Mammary epithelial cell (primary cell): ENCODE measurements at places on chromosomes 6 and 20. TPM values are rescaled to one million over a fixed set of nuclear protein-coding genes. Genes with fewer than 3 reads are reported as not detected.

GRCh38 chr6:104396077-104396476 lies 463.6 kb downstream of the HACE1 start:
- no peak for DNase-seq

- DNase-seq = no peak
Observed at GRCh38 chr6:63465750-63466149, 106.5 kb upstream of the LOC128125822 start.

GRCh38 chr20:51096582-51097267 lies 73.8 kb upstream of the KCNG1 start:
- no peak for DNase-seq

DNA sequence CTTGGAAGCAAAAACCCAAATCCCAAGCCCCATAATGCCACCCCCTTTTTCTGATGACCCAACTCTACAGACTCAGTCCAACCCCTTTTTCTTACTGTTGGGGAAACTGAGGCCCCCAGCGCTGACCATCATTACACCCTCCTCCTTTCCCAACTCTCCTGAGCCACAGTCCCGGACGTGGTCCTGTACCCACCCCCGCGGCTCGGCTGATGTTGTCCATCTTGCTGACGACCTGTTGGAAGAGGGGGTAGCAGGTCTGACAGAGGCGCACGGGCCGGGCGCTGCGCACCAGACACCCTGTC lies 533 bp downstream of the OSTM1 start:
- DNase-seq = no peak

- no peak for DNase-seq
Observed at GRCh38 chr20:33858666-33859065, 47.5 kb downstream of the CHMP4B start.

DNA sequence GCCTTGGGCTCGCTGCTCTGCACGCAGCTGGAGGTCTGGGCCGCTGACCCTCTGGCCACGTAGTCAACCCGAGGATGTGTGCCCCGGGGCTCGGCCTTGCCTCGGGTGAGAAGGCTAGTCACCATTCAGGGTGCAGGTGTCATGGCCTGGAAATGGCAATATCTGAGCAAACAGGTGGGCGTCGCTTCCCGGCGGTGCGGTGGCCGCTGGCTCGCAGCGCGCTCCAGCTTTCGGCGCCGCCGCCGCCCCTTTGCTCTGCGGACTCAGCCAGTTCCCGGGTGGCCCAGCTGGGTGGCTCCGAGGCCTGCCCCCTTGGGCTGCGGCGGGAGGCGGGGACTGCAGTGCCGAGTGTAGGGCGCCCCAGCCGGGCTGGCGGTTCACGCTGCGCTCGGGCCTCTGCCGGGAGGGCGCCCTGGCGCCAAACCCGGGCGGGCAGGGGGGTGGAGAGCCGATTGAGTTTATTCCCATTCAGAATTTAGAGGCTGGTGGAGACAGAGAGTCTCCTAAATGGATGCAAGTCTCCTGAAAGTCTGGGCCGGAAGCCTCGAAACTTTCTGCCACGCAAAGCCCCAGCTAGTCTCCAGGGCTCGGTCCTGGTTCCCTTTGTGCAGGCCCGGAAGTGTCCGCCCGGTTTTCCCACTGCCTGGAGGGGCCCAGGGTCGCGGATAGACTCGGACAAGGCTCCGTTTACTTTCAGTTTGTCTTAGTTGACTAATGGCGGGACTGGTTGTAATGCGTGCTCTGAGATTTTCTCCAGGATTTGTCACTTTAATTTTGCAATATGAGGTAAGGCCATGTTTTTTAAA lies 11.3 kb upstream of the TFAP2A start:
- DNase-seq = peak; percentile 52

GRCh38 chr6:165662041-165662748 lies 846 bp downstream of the PDE10A start:
- DNase-seq = no peak

DNA sequence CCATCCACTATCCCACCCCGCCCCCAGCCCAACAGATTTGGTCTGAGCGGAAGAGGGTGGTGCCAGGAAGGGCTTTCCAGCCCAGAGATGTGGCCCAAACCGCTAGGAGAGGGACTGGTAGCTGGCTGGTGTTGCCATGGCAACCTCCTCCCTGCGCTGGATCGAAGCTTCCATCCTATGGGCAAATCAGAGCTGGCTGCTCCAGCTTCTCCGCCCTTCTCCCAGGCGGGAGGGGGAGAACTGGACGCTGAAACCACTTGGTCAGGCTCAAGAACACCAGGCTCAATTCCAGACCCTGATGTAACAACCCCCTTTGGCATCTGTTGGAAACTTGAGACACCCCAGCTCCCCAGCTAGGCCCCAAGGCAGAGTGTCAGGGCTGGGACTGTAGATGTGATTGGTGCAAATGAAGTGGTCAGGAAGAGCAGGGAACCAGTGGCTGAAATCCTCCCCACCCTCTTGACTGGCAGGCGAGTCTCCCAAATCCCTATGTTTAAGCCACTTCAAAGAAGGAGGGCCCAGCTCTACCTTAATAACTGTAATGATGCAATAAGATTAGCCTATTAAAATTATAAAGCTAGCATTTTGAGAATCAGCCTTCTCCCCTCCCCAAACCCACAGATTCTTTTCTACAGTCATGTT lies 4.2 kb downstream of the RIMS4 start:
- DNase-seq = no peak

- no peak for DNase-seq
Observed at GRCh38 chr6:147109707-147110106, 94.5 kb upstream of the STXBP5 start.

- no peak for DNase-seq
Observed at GRCh38 chr6:107275330-107275865, 160.1 kb upstream of the BEND3 start.

Gene RFX6
- not detected for polyA plus RNA-seq

GRCh38 chr6:163947276-163947675 lies 532.8 kb downstream of the QKI start:
- DNase-seq = no peak

GRCh38 chr20:60057866-60058807 lies 99.9 kb downstream of the CDH26 start:
- DNase-seq = no peak

GRCh38 chr6:8194490-8194889 lies 92.1 kb upstream of the EEF1E1 start:
- DNase-seq = no peak

Gene NR2E1
- not detected for polyA plus RNA-seq

DNA sequence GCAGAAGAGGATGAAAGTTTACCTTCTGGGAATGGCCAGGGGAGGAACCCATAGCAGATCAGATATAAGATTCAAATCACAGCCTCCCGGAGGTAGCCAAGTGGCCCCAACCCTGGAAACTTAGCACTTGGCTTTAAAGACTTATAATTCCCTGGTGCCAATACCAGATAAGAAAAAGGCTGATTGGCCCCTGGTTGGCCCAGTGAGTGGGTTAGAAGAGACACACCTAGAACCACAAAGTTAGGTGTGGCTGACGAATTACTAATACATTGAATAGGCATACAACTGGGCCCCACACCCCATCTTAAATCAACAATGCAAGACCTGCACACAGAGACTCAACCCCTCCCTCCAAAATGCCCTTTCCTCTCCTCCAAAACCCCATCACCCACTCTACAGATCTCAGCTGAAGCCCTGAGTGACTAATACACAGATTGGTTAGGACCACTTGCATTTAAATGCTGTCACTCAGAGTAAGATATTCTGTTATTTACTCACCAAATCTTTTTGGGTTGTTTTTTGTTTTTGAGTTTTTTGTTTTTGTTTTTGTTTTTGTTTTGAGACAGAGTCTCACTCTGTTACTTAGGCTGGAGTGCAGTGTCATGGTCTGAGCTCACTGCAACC lies 315.4 kb upstream of the JARID2 start:
- DNase-seq = peak; percentile 74

DNA sequence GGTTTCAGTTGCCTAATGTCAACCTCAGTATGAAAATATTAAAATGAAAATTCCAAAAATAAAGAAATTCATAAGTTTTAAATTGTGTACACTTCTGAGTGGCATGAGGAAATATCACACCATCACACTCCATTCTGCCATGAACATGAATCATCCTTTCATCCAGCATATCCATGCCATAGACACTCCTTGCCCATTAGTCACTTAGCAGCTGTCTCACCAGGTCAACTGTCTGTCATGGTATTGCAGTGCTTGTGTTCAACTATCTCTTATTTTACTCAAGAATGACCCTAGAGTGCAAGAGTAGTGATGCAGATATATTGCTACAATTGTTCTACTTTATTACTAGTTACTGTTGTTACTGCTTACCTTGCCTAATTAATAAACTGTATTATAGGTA lies 712.4 kb downstream of the EPHA7 start:
- no peak for DNase-seq

DNA sequence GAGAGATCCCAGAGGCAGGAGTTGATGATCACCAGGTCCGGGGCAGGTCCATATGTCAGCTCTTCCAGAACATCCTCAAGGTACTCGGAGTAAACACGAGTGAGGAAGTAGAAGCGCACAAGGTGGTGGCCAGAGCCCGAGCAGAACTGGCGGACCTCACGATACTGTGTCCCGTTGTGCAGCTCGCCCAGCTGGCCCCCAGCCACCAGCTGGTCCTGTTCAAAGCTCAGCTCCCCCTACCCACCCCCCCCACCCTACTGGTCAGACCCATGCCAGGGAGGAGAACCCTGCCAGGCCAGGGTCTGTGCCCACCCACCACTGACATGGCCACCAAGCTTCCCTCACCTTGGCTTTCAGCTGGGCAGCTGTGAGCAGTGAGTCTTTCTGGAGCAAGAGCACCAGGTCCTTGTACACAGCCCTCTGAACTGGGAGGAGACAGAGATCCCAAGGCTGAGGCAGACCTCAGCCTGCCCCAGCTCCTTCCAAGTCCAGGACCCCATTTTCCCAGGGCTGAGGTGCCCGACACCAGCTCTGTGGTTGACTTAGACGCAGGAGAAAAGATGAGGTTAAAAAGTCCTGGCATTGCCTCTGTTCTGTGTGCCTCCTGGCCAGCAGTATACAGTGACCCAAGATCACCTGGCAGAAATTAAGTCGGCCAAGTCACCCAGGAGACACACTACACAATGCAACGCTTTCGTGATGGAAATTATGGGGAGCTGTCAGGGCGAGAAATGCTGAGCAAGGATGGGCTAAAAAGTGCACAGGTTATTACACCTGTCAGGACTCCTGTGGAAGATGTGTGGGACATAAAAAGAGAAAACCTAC lies 1.4 kb downstream of the PCED1A start:
- no peak for DNase-seq

DNA sequence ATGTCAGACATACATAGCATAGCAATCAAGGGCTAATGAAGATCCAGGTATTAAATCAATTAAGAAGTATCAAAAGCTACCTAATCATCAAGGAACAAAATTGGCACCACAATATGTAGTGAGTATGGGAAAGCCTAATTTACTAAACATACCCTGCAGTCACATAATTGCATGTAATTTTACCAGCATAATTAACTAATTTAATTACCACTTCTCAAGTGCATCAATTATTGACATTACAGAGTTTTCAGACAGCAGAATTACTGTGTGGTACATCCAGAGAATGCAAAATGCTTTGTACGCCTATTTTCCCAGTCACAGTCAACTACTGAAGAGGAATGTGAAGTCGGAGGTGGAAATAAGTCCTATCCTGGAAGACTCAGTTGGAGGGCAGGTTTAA lies 279.0 kb upstream of the ID4 start:
- no peak for DNase-seq

Gene HDGFL1
- not detected for polyA plus RNA-seq

GRCh38 chr20:1855690-1856089 lies 39.5 kb upstream of the SIRPA start:
- DNase-seq = no peak

GRCh38 chr6:34536959-34537848 lies 18.9 kb downstream of the SPDEF start:
- DNase-seq = no peak

DNA sequence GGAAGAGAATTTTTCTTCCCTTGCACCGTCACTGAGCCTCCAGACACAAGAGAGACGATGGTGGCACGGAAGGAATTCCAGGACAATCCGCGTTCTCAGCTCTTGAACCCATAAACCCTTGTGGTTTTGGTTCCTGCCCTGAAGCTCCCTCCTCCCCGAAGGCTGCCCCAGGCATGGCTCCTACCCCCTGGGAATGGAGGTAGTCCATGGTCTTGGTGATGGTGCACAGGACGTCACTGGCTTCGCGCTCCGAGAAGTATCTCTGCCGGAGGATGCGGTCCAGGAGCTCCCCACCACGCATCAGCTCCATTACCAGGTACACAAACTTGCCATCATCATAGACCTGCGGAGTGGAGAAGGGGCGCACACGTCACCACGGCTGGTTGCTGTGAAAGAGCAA lies 47.5 kb upstream of the MPC1 start:
- DNase-seq = no peak

GRCh38 chr20:16694161-16694560 lies 35.7 kb upstream of the SNRPB2 start:
- DNase-seq = no peak

DNA sequence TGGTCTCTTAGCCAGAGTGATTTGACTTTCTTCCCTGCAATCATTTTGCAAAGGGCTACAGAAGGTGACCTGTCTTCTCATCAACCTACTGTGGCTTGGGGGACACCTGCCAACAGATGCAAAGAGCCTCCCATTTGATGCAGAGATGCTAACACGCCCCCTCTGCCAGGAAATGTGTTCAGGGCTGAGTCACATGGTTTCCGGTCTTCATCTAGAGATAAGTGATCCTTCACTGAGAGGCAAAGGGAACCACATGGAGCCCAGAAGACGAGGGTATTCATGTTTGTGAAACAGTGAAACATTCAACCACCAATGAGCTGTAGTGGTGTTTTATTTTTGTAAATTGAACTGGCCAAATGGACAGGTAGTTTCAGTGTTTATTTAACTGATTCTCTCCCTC lies 109.0 kb upstream of the RIN2 start:
- no peak for DNase-seq

Gene CDH4
- polyA plus RNA-seq = 11.5 TPM

GRCh38 chr6:108904741-108905140 lies 56.5 kb downstream of the ARMC2 start:
- DNase-seq = no peak

DNA sequence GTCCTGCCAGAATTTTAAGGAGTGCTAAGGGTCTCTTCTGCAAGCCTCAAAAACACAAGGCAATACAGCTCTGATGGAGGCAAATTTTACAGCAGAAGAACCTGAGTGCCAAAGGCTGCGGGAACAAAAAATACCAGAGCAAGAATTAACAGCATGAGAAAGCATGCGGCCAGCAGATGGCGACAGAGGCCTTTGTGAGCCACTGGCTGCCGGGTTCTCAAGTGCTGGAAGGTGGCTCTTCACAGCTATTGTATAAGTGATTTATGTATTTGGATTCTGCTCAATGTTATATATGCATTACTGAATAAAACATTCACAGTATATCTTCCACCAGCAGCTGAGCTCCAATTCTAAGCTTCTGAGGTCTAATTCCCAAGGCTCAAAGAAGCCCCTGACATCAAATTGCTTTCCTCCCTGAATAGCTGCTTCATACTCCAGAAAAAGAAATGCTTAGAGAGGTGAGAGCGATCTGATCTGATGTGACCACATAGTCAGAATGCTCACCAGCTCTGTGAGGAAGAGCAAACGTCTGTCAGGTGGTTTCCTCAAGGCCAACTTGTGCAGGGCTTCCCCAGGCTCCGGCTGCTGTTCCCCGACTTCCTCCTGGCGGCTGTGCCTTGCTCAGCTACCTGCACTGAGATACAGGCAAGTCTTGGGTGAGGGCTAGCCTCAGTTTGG lies 58.6 kb downstream of the PPP1R3G start:
- DNase-seq = peak; percentile 55

- DNase-seq = no peak
Observed at GRCh38 chr6:56393615-56394612, 146.5 kb upstream of the COL21A1 start.

Gene TDRD6
- 0.01 TPM for polyA plus RNA-seq

- no peak for DNase-seq
Observed at GRCh38 chr6:149064660-149065015, 252.9 kb upstream of the TAB2 start.
